GM23248 (cell line): ENCODE measurements at places on chromosomes 1 and 21.
A peak's percentile ranks its signal among the peaks of the same experiment; 100 is the strongest.

DNA sequence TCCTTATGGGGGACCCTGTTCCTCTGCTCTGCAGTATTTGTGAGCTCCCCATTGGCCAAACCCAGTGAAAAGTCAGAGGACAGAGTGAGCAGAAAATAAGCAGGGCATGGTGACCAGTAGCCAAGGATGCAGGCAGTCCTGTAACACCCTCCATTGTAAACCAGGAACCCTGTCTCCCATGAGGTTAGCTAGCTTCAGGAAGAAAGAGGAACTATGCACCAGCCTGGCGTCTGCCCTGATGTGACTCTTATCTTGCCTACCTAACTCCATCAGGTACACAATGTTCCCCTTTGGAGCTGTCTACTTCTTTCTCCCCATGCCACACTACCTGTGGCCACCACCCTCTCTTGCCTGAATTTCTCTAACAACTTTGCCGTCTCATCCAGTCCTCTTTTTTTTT, 119.2 kb downstream of the LRIG2 start:
- no peaks in the 10 kb centered on the region for H3K36me3 ChIP-seq
- H3K4me1 ChIP-seq, result no peaks in the 10 kb centered on the region
- H3K4me3 ChIP-seq, result no peak overlapping the region
- H3K27me3 ChIP-seq, result peaks cover 6% of the 10 kb centered on the region

GRCh38 chr1:172914501-172915144, 136.1 kb downstream of the TNFSF18 start:
- peak overlapping the region; percentile 44 for H3K27ac ChIP-seq
- H3K36me3 ChIP-seq, result no peaks in the 10 kb centered on the region
- no peaks in the 10 kb centered on the region for H3K27me3 ChIP-seq
- peak; percentile 72 for DNase-seq

GRCh38 chr1:241550318-241550717, 18.1 kb downstream of the KMO start:
- H3K36me3 ChIP-seq, result no peaks in the 10 kb centered on the region
- H3K27ac ChIP-seq, result no peak overlapping the region
- H3K4me1 ChIP-seq, result no peaks in the 10 kb centered on the region
- DNase-seq, result no peak
- H3K4me3 ChIP-seq, result no peak overlapping the region

GRCh38 chr1:66556161-66556611, 22.2 kb downstream of the SGIP1 start:
- no peak for DNase-seq
- no peak overlapping the region for H3K4me3 ChIP-seq
- H3K36me3 ChIP-seq, result no peaks in the 10 kb centered on the region
- no peaks in the 10 kb centered on the region for H3K27me3 ChIP-seq

DNA sequence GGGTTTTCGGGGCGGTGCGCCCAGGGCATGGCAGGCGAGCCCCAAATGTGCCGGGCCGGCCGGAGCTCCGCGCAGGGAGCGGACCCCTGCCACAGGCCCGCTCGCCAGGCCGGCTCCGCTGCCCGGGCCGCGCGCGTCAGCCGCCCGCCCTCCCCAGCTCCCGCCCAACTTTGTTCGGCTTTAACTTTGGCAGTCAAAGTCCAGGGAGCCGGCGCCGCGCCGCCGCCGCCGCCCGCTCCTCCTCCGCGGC, 488 bp downstream of the SLC35D1 start:
- peaks cover 15% of the 10 kb centered on the region; the same call in 1 of the 2 replicates for H3K36me3 ChIP-seq
- H3K27ac ChIP-seq, result peak overlapping the region; percentile 80
- peak overlapping the region; percentile 87 for H3K4me3 ChIP-seq

- H3K4me1 ChIP-seq, result peaks cover 49% of the 10 kb centered on the region
- H3K27me3 ChIP-seq, result no peaks in the 10 kb centered on the region
Observed at GRCh38 chr21:29316806-29317205, 18.1 kb downstream of the BACH1 start.

GRCh38 chr21:34513129-34513675, 1.2 kb upstream of the KCNE1 start:
- no peak overlapping the region for H3K27ac ChIP-seq
- H3K36me3 ChIP-seq, result peaks cover 28% of the 10 kb centered on the region; the same call in 1 of the 2 replicates
- 0 out of 2 replicates have a peak, but pooled peaks cover 3% of the 10 kb centered on the region for H3K4me1 ChIP-seq
- no peak overlapping the region for H3K4me3 ChIP-seq
- DNase-seq, result no peak
- no peaks in the 10 kb centered on the region for H3K27me3 ChIP-seq

DNA sequence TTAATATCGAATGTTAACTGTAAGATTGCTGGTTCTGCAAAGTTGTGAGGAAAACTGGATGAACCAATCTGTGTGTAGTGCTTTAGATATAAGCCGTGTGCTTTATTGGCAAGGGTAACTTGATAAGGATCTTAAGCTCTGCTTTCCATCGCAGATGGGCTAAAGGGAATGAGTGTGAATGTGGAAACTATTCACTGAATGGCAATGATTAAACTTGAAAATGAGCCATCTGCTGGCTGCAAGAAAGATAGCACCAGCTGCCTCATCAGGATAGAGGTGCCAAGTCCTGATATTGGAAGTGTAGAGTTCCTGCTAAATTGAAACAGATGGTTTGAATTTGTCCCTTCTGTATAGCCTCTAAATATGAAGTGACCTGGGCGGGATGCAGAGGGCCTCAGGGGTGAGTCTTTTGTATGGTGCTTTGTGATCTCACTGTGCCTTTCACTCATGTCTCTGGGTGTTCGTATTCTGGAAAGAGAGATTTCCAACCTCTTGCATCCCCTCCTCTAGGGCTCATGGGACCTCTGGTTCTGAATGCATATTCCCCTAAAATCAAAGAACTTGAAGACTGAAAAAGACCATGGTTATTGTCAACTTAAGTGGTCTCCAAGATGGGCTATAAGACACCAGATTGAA, 9.2 kb downstream of the FCRL3 start:
- DNase-seq, result peak; percentile 66
- H3K27ac ChIP-seq, result no peak overlapping the region
- H3K27me3 ChIP-seq, result 0 out of 2 replicates have a peak, but pooled peaks cover 3% of the 10 kb centered on the region
- no peaks in the 10 kb centered on the region for H3K4me1 ChIP-seq
- no peaks in the 10 kb centered on the region for H3K36me3 ChIP-seq

DNA sequence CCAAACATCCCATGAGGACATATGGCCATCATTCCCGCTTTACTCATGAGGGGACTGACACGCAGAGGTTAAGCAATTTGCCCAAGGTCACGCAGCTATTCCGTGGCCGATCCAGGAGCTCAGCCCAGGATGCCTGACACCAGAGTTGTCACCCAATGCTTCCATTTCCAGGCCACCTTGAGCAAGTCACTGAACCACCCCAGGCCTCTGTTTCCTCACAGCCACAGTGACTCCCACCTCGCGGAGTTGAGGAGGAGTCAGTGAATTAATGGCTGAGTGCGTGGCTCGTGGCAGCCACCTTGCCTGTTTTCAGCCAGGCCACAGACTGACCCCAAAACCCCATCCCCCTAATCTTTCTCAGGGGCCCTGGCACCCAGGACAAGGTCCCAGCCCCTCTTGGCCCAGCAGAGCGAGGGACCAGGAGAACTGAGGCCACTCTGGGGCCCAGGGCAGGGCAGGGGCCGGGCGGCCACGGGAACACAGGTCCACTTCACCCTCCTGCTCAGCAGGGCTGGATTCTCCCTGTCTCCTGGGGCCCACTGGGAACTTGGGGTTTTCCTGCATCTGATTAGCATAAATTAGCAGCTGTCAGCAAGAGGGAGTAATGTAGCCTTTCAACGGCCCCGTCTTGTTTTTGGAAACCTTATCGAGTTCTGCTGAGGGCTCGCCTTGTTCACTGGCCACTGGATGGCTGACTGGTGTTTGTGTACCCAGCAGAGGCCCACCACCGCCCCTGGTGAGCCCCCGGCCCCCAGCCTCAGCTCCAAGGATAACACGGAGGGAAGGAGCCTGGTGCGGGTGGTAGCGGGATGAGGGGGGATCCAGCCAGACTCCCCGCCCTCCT, 19.7 kb upstream of the LAPTM5 start:
- no peaks in the 10 kb centered on the region for H3K4me1 ChIP-seq
- no peaks in the 10 kb centered on the region for H3K36me3 ChIP-seq
- DNase-seq, result no peak
- H3K27me3 ChIP-seq, result peaks cover 3% of the 10 kb centered on the region; the same call in 1 of the 2 replicates
- H3K4me3 ChIP-seq, result no peak overlapping the region

DNA sequence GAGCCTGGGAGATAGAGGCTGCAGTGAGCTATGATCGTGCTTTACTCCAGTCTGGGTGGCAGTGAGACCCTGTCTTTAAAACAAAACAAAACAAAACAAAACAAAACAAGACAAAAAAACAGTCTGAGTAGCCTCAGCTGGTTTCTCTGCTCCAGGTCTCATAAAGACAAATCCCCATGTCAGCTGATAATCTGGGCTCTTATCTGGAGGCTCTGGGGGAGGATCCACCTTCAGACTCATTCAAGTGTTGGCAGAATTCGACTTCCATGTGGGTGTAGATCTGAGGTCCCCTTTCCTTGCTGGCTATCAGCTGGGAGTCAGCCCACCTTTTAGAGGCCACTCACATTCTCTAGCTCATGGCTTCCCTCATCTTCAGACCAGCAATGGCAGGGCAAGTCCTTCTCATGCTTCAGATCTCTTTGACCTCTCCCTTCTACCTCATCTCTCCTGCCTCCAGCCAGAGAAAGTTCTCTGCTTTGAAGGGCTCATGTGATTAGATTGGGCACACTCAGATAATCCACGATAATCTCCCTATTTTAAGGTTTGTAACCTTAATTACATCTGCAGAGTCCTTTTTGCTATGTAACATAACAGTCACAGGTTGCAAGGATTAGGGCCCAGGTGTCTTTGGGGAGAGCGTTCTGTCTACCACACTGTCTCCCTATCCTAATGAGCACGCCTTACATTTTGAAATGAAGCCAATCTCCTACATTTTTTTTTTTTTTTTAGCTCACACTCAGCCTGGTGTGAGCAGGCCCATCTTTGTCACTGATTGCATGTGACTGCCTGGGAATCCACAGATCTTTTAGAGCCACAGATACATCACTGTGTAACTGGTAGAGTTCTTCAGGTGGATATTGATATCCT, 7.5 kb upstream of the PYCR2 start:
- no peak for DNase-seq
- no peak overlapping the region for H3K27ac ChIP-seq
- H3K36me3 ChIP-seq, result no peaks in the 10 kb centered on the region
- no peak overlapping the region for H3K4me3 ChIP-seq
- H3K4me1 ChIP-seq, result peaks cover 12% of the 10 kb centered on the region; the same call in 1 of the 2 replicates
- H3K27me3 ChIP-seq, result no peaks in the 10 kb centered on the region

DNA sequence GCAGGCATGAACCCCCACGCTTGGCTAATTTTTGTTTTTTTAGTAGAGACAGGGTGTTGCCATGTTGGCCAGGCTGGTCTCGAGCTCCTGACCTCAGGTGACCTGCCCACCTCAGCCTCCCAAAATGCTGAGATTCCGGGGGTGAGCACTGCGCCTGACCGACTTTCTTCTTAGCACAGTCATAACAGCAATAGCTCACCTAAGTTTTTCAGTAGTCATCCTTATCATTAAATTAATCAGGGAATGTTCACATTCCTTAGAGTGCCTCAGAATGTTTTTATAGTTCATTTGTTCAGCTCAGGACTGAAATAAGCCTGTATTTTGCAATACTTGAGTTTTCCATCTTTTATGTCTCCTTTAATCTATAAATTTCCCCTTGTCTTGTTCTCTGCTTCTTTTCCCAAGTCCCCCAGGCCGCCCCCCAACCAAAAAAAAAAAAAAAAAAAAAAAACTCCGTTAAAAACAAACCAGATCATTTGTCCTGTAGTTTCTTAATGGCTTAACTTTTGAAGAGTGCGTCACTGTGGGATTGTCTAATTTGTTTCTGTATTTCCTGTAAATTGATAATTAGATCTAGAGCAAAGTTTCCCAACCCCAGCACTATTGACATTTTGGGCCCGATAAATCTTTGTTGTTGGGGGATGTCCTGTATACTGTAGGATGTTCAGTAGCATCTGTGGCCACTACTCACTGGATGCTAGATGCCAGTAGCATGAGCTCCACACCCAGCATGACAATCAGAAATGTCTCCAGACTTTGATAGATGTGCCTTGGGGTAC, 120.7 kb downstream of the ITSN1 start:
- peak; percentile 60 for DNase-seq
- 0 out of 2 replicates have a peak, but pooled peaks cover 8% of the 10 kb centered on the region for H3K36me3 ChIP-seq

GRCh38 chr1:226044514-226045101, 17.9 kb upstream of the H3-3A start:
- peaks cover 21% of the 10 kb centered on the region for H3K4me1 ChIP-seq
- no peak overlapping the region for H3K4me3 ChIP-seq
- no peak overlapping the region for H3K27ac ChIP-seq
- DNase-seq, result no peak
- H3K36me3 ChIP-seq, result no peaks in the 10 kb centered on the region
- peaks cover 14% of the 10 kb centered on the region; the same call in 1 of the 2 replicates for H3K27me3 ChIP-seq

DNA sequence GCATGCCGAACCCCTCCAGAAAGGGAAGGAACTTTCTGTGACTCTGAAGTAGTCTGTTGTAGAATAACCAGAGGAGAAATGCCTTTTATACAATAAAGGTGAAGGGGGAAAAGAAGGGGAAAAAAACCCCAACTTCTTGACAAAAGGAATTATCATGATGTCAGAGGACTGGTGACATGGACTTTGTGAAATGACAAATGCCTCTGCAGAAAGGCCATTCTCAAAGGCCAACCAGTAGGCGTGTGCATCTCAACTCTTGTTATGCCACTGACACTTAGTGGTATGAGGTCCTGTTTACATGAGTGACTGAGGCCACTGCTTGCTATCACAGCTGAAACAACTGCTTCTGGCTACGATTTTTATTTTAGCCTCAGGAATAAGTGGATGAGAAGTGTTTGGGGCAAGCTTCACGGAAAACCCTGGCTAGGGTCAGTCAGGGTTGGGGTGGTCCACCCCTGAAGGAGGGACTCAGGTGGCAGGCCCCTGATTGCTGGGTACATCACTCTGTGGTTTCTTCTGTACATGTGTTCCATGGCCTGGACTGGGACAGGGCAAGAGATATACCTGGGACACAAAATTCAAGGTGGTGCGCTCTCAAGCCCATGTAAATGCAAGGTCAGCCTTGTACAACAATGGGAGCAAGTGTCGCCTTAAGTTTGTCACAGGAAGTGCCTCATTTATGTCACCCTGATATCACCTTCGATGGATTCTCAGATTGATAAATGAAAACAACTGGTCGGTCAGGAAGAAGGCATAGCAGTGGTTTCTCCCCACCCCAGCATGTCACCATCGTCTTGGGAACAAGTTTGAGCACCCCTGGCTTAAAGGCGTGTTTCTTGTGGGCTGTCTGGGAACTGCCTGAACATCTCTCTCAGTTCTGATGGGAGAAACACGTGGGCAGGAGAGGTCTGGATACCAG, 12.4 kb downstream of the RUNX1 start:
- 0 out of 2 replicates have a peak, but pooled peaks cover 5% of the 10 kb centered on the region for H3K4me1 ChIP-seq
- no peak overlapping the region for H3K4me3 ChIP-seq
- H3K27me3 ChIP-seq, result no peaks in the 10 kb centered on the region
- no peaks in the 10 kb centered on the region for H3K36me3 ChIP-seq

DNA sequence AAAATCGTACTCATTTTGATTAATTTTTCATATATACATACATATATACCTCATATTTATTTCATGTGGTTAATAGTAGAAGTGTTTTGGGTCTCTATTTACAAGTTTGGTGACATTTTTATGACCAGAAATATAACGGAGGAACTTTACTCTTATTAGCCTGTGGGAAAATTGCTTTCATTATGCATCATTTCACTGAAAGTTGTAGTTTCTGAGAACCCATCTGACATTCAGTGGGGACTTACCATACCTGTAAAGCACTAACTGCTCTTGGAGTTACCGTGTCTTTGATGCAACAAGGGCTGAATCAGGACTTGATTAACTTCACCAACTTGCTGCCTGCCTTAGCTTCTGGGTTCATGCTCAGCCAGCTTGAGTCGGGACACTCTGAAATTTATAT, 49.9 kb upstream of the ITPKB start:
- H3K4me1 ChIP-seq, result no peaks in the 10 kb centered on the region
- peaks cover 41% of the 10 kb centered on the region; the same call in 1 of the 2 replicates for H3K27me3 ChIP-seq
- H3K27ac ChIP-seq, result no peak overlapping the region
- no peaks in the 10 kb centered on the region for H3K36me3 ChIP-seq
- no peak overlapping the region for H3K4me3 ChIP-seq
